ENCODE measurements at places on chromosomes 11 and 22. TPM values are rescaled to one million over a fixed set of nuclear protein-coding genes. Genes with fewer than 3 reads are reported as not detected.
A peak's percentile ranks its signal among the peaks of the same experiment; 100 is the strongest.

DNA sequence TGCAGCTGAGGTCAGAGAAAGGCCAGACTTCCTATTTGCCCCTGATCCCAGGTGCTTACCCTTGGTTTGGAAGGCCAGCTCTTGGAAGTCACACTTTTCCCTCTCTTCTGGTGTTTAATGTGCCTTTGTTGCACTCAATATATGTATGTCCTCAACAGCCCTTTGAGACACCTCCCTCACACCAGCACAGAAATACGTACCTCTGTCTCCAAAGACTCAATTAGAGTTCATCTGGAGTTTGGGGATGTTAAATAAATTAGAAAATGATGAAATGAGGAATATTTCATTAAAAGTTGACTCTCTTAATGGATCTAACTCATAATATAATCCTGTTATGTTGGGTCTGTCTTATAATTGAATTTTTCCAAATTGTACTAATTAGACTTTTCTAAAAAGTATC lies at the start of gene OR9G4:
TSS of gene OR9G4 (minus strand) at position 101 of the 400 bp plus-strand sequence. CDS start 4,931 bp downstream, outside the sequence.
- DNase-seq, result no peak

DNA sequence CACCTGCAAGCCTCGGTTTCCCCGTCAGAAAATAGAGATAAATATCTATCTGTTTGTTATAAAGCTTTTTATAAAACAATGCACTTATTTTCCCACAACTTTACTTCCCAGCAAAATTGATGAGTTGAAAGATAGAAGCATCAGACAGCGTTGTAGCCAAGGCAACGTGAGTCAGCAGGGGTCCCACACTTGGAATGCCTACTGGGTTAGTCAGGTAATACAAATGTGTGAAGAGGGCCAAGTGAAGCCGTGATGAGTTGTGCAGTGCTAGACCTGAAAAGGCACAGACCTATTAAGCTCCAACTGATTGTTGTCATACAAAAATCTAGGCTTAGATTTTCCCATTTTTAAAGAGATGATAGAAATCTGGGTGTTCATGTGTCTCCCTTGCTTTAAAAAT lies 118.7 kb downstream of the PGR start:
- no peak for DNase-seq

- no peak for DNase-seq
These were observed 699 bp upstream of the SDF2L1 start for GRCh38 chr22:21641417-21641788.

DNA sequence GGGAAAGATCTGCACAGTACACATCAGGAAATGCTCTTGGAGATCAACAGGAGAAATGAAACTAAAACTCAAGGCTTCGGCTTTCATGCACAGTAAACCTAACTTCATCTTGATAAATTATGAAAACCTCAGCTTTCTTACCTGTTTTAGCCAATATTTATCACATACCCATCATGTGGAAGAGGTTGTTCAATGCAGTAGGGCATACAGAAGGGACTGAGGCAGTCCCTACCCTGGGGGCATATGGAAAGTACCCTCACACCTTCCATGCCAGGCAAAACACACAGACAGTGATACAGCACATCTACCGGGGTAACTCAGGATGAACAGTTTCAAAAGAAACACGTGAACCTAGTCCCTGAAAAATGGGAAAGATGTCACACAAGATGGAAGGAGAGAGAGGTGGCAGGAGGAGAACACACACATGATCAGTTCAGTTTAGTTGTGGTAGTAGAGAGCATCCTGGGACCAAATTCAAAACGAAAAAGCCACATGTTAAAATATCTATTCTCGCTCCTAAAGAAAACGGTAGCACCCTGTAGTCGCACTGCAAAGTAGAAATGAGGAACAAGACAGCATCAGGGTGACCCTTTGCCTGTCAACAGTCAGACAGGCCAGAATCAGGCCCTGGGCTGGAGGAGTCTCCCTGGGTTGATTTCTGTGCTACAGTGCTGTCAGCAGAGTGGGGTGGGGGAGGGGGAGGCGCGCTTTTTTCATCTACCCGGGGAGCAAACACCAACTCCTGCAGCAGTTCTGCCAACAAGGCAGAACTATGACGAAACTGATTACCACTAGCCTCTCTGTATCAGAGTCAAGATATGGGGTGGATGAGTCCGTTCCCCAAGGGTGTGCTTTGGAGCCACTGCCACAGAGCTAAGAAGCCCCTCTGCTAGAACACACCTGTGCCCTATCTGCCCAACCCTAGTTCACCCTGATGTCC lies 1.3 kb downstream of the HIRA start:
- DNase-seq, result no peak

- no peak for DNase-seq
These were observed 41.4 kb downstream of the SCUBE2 start for GRCh38 chr11:9049959-9050358.

DNA sequence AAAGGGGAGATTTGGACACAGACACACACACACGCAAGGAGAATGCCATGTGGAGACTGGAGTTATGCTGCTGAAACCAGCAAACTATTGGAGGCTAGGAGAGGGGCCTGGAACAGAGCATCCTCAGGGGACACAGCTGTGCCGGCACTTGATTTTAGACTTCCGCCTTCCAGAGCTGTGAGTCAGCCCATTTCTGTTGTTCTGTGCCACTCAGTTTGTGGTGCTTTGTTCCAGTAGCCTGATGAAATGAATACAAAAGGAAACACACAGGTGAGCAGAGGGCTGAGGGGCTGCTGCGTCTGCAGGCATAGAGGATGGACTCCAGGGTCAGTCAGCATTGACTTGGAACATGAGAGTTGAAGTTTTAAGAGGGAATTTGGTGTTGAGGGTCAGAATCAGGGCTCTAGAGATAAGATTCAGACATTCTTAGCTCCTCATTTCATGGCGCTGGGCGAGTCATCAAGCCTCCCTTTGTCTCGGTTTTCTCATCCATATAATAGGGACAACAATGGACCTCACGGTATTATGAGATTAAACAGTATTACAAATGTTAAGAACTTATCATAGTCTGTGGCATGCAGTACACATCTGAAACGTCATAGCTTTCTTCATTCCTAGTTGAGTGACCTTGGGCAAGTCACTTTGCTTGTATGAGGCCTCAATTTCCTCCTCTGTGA lies 191.0 kb downstream of the MIAT start:
- no peak for DNase-seq

DNA sequence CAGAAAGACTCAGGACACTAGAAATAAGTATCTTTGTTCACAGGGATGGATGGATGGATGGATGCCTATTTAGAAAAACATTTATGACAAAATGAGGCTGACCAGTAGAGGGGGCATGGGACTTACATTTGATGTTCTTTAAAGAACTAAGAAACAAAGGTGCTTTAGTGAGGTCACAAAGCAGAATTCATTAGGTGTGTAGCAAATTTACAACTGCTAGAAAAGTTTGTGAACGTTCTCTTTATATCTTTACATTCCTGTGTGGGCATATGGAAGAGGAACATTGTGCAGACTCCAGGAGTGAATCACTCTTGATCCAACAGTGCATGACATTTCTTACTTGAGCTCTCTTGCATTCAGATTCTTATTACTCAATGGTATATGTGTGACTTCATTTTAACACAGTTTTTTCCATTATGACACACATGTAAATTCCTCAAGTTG lies 15.8 kb upstream of the SIK2 start:
- DNase-seq, result no peak

DNA sequence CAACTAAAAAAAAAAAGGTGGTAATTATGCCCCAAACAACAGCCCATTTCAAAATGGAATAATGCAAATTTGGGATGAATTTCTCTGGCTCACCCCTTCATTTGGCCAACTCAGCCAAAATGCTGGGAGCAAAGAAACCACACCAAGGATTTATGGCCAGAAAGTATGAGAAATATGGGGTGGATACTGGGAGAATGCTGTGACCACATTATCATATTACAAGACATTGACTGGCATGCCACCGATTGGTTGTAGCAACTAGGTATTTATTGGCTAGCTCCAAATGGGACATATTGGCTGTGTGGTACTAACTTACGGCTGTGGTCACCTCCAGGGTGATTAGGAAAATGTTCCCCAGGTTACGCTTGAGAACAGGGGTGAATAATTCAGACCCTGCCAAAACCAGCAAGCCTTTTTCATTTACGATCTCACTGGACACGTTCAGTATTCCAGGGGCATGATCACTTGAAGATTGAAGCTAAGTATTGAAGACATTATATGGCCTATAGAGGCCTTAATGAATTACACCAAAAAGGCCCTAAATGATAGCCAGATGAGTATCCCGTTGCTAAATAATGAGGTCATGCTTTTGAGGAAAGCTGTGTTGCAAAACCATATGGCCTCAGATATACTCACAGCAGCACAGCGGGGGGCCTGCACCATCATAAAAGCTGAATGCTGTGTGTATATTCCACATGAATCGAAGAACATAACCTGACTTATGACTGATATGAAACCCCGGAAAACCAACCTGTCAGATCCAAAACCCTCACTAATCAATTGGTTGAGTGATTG lies 3.8 kb upstream of the FDX1 start:
- DNase-seq, result peak; percentile 49

- no peak for DNase-seq
These were observed 1016.0 kb downstream of the FAM181B start for GRCh38 chr11:81717695-81718094.

- no peak for DNase-seq
These were observed 52.2 kb downstream of the IRAG1 start for GRCh38 chr11:10641177-10641911.

DNA sequence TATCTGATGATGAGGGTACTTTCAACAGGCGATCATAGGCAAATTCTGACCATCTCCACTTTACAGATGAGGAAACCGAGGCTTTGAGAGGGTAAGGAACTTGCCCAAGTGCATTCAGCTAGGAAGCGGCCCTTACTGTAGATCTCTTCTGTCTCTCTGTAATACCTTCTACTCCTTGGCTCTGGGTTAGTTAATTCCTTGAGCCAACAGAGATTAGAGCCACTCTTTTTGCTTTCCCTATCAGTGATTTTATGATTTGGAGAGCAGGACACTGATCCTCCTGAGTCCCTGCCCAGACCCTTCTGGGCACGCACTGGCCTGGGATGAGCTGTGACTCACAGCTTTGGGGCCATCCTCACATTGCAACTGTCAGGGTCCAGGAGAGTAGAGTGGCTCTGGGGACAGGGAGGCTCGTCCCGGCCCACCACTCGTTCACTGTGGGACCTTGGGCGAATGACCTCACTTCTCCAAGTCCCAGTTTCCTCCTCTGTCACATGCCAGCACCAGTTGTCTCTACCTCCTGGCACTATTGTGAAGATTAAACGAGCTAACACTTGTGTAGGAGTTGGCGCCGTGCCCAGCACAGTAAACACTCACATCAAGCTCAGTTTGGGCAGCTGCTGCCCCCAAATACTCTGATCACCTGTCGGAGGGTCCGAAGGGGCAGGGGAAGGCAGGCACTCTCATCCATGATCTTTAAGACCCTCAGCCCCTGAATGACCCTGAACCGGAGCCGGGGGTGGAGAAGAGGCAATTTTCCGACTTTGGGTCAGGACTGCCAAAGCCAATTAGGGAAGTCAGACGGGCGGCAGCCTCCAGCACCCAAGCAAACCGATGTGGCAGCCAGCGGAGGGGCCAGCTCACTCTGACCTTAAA lies 235.0 kb downstream of the MIAT start:
- DNase-seq, result no peak

- no peak for DNase-seq
These were observed 118.8 kb downstream of the MPPED1 start for GRCh38 chr22:43530349-43531201.

DNA sequence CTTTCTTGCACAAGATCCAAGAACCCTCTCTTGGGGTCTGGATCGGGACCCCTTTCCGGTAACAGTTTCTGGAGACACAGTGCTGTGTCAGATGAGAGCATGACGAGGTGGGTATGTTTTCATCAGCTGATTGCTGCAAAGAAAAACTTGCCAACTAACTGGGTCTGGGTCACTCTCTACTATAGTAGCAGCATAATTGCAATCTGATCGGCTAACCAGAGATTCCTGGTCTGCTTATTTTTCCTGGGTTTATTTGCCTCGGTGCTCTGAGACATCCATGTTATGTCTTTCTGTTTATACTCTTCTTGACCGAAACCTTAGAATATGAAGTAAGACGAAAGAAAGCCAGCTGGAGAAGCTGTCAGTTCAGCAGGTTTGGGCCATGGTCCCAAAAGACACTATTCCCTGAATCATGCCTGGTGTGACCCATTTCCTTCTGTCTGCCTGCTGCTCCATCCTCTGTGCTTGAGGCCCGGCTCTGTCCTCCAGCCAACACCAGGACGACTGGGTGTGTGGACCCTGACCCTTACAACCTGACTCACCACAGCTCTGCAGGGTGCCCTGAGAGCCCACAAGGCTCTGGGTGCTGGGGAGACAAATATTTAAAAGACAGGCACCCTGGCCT lies 24.1 kb upstream of the CLMP start:
- peak; percentile 53 for DNase-seq

DNA sequence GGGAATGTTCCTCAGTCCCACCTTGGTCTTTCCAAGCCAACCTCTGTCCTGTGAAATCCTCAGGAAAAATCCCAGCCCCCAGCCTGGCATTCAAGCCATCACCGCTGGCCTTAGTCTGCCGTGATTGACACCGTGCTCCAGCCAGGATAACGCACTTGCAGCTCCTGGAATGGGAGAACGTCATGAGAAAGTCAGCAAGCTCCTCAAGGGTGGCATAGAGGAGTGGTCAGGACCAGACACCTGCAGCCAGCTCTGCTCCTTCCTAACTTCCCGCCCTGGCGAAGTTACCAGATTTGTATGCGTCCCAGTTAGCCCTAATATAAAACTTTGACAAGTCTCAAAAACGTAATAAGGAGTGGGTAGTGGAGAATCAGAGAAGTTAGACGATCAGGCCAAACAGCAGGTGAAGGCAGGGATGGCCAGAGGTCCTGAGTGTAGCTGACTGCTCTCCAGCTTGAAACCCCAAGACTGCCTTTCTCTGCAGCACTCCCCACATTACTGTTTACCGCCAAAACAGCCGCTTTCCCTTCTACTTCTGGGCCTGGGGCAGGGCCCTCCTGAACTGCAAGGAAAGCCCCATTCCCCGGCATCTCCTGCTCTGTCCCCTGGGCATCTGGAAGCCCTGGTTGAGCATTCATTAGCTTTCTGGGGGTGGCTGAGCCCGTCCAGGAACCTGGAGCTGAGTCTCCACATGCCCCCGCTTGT lies 1.3 kb upstream of the DKK3 start:
- no peak for DNase-seq

GRCh38 chr11:110430267-110431050 lies 711 bp downstream of the FDX1 start:
- DNase-seq, result no peak

SLCO2B1 gene
- not detected for polyA plus RNA-seq

RAG2 gene
- not detected for polyA plus RNA-seq

UBQLNL gene
- 0.42 TPM for polyA plus RNA-seq

LINC01488 gene
- not detected for polyA plus RNA-seq

POU2AF3 gene
- polyA plus RNA-seq, result not detected

TREH gene
- polyA plus RNA-seq, result not detected

MPPED1 gene
- polyA plus RNA-seq, result not detected

STK33 gene
- polyA plus RNA-seq, result 8.3 TPM

BRSK2 gene
- polyA plus RNA-seq, result 0.12 TPM

Data from AG04450 (cell line).